ENCODE measurements at places on chromosomes 6 and 20.

DNA sequence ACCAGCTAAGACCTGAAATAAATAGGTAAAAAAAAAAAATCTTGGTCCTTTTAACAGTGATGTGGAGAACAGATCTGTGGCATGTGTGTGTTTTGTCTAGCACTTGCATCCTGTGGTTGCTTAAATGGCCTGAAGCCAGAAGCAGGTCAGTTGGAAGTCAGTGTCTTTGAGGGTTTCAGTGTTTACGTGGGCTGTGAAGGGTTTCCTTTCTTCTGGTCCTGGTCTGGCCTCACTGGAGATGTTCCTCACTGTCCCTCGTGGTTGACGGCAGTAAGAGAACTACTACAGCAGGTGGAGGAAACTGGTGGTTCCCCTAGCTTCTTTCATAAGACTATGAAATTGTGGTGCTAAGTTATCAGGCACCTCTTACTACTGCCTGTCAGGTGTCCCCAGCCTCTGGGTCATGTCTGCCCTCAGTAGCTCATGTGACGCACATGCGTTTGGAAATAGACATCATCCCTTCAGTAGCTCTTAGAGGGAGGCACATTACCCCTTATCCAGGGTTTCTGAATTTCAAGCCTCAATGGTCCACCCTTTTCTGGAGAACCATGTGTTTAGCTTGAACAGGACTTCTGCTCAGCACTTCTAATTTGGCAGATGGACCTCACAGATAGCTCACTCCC lies 59.4 kb upstream of the SCP2D1 start:
- DNase-seq = no peak

DNA sequence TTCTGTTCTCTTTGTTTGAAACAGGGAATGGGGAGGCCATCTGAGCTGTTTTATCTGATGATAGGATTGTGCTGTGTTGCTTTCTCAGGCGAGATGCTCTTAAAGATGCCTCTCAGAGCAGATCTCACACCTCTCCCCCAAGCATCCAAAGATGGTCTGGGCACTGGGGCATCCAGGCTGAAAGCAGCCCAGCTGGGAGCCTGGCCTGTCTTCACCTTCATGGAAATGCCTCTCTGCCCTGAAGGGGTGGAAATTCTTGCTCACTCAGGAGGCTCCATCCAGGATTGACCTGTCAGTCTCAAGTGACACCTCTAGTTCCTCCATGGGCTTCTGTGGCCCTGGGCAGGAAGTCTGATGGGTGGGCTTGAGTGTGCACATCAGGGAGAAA lies 86.4 kb downstream of the TCP11 start:
- DNase-seq = no peak

DNA sequence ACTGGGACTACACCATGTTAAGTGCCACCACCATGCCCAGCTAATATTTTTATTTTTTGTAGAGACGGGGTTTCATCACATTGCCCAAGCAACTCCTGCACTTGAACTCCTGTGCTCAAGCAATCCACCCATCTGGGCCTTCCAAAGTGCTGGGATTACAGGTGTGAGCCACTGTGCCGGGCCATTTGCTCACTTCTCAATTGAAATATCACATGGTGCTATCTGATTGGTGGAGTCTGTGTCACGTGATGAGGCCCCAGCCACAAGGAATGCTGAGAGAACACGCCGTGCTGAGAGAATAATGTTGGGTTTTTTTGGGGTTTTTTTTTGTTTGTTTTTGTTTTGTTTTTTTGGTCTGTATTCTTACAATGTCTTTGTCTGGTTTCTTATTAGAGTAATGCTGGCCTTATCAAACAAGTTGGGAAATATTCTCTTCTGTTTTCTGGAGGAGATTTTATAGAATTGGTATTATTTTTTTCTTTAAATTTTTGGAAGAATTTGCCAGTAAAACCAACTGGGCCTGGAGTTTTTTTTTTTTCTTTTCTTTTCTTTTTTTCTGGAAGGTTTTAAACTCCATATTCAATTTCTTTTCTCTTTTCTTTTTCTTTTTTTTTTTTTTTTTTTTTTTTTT lies 183.2 kb upstream of the KCNG1 start:
- no peak for DNase-seq

- DNase-seq = no peak
Measured at GRCh38 chr6:122803171-122803661, 14.2 kb downstream of the SMPDL3A start.

DNA sequence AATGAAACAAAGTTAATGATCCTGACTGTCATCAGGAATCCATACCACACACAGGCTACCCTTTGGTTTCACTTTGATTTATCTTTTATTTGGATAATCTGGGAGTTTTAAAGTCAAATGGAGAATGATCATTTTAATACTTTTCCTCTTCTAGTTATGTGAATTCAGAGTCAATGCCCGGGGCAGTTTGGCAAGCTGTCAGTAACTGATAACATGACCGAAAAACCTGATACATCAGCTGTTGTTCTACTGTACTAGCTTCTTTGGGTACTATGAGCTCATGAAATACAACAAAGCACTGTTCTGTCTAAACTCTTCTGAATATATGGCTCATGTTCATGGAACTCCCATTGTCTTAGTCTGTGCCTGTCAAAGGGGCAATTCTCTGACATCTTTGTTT lies 30.2 kb downstream of the KLHL31 start:
- no peak for DNase-seq

- DNase-seq = no peak
Measured at GRCh38 chr6:108766419-108766818, 81.8 kb upstream of the ARMC2 start.

GRCh38 chr6:160030103-160030502 lies 61.2 kb downstream of the IGF2R start:
- no peak for DNase-seq

- DNase-seq = no peak
Measured at GRCh38 chr6:24272148-24272547, 85.7 kb downstream of the DCDC2 start.

- no peak for DNase-seq
Measured at GRCh38 chr6:54473328-54473727, 165.1 kb downstream of the TINAG start.

GRCh38 chr6:85468326-85468725 lies 18.4 kb downstream of the NT5E start:
- no peak for DNase-seq

DNA sequence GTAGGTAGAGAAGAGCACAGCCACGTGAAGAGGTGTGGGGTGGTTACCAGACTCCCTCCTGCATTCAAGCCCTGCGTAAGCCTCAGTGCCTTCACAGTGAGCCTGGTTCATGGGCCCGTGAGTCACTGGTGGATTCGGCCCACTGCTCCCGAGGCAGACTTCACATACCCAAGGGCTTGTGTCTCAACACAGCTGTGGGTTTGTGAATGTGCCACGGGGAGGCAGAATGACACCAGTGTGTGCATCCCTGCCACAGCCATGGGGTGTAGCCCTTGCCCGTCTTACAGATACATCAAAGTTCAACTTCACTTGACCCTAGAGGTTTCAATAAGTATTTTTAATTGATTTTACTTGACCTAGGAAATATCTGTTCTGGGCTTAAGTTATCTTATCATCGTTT lies 108.5 kb downstream of the MAP3K4 start:
- DNase-seq = no peak

- DNase-seq = no peak
Measured at GRCh38 chr6:13268913-13269518, 59.3 kb downstream of the TBC1D7 start.

GRCh38 chr6:129790785-129791184 lies 70.3 kb downstream of the TMEM244 start:
- no peak for DNase-seq

GRCh38 chr20:51702556-51702955 lies 65.6 kb downstream of the ATP9A start:
- no peak for DNase-seq

DNA sequence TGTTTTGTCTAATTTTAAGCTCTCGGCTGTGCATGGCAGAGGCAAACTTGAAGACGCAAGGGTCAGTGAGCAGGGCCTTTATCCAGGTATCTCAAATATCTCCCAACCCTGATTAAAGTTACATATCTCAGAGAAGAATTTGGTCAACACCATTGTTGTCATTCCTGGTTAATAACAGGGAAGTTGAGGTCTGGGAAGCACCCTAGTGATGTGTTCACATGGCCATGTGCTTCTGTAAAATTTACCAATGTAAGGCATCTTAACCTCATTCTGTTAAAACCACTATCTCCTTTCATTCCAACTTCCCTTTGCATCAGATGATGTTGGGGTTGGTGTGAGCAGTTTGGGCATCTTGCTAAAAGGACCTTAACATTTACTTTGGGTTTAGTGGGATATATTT lies 4.0 kb upstream of the FAM110A start:
- no peak for DNase-seq

GRCh38 chr6:79608334-79609224 lies 22.6 kb upstream of the SH3BGRL2 start:
- no peak for DNase-seq

DNA sequence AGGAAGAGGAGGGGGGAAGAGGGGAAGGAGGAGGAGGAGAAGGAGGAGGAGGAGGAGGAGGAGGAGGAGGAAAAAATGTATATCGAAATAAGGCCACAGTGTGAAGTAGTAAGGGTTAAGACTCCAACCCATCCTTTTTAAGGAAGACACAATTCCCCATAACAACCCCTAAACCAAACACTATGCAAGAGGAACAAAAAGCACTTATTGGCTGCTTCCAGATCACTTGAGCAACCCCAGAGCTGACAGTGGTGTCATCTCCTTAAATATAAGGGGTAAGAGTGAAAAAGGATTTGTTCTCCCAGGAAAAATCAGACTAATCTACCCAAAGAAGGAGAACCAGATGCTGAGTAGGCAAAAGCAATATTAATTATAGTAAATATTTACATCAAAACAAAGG lies 169.1 kb upstream of the SASH1 start:
- no peak for DNase-seq
